Mammary epithelial cell (primary cell): ENCODE measurements at places on chromosomes 5 and 9.

GRCh38 chr5:159426694-159427093 lies 96.4 kb upstream of the IL12B start:
- DNase-seq = no peak

DNA sequence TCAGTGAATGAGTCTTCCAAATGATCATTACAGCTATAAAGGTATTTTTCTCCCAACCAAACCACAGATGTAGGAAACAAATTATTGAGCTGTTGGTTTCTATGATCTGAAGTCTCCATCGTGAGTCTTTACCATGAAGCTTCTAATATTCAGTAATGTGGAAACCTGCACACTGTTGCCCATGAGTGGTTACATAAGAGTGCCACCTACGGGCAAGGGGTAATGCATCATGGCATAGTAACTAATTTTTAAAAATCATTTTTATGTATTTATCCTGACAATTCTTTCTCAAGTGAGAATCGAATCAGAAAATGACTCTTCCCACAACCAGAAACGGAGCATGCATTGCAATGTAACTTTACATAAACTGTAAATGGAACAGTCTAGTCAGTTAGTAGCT lies 282.5 kb upstream of the SMARCA2 start:
- DNase-seq = no peak

GRCh38 chr5:176754376-176754973 lies 55.9 kb upstream of the UNC5A start:
- DNase-seq = peak; percentile 93

- no peak for DNase-seq
These were observed 42.0 kb downstream of the SUB1 start for GRCh38 chr5:32627219-32627870.

DNA sequence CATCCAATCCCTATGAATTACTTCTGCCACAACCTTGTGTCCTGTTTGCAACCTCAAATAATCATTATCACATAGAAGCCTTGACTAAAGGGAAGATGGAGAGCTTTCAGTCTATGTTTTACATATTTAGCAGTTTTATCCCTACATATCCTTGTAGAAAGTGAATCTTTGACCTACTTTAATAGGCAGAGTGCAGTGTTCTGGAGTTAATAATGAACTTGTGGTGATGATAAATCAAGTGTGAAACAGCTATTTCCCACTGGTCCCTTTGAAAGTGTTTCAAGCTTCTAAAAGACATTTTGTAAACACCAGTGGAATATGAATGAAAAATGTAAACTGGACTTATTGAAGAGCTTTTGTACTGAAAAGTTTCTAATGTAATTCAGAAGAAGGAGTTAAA lies 406.7 kb downstream of the GABRG2 start:
- DNase-seq = no peak

DNA sequence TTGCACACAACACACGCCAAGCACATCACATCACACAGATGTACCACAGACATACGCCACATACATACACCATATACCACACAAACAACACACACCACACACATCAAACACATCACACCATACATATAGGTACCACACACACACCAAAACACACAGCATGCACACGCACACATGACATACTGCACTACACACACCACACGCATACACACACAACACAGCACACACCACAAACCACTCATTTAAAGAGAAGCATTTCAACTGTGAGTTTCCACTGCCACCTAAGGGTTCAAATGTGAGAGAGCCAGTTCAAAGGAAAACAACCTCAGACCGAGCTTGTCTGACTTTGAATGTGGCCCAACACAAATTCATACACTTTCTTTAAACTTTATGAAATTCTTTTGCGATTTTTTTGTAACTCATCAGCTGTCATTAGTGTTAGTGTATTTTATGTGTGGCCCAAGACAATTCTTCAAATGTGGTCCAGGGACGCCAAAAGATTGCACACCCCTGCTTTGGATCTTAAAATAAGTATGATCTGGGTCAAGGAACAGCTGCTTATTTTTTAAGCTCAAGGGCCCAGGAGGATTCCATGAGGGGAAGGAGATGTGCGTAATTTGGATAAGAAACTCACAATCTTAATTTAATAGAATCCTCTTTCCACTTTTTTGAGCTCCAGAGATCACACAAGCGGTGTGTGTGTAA lies 494.6 kb downstream of the GADD45G start:
- DNase-seq = peak; percentile 25

DNA sequence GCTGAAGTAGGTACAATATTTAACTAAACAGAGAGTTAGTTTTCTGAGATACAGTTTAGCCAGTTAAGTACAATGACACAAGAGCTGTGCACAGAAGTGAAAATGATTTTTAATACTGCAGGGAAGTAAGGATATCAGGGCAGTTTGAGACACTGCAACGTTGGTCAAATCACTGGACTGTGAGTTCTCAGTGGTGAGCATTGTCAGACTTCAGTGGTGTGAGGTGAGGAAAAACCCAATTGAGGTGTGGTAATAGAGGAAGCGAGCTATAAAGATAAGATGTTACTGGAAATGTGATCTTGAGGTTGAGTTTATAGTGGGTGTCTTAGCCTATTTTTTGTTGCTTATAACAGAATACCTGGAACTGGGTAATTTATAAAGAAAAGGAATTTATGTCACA lies 12.8 kb upstream of the FBXL7 start:
- DNase-seq = no peak

- no peak for DNase-seq
These were observed 49.8 kb downstream of the TRPM3 start for GRCh38 chr9:71071633-71072032.

DNA sequence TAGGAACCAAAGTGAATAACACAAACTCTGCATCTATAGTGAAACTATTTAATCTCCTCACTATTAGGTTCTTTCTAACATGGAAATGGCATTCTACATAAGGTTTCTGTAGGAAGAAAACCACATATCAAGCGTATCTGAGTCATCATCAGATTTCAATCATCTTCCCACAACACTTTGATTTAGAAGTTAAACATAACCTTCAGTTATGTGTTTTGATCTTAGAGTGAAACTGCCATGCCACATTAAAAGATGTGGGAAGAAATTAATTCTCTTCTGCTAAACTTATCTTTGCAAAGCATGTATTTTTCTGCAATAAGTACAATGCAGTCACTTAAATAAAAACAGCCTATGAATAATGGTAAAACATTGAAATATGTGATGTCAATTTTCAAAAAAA lies 55.0 kb downstream of the MEF2C start:
- peak; percentile 5 for DNase-seq

GRCh38 chr9:105414947-105415661 lies 32.7 kb upstream of the FSD1L start:
- peak; percentile 22 for DNase-seq

- peak; percentile 72 for DNase-seq
These were observed 52.1 kb upstream of the FSTL4 start for GRCh38 chr5:133664422-133664821.

DNA sequence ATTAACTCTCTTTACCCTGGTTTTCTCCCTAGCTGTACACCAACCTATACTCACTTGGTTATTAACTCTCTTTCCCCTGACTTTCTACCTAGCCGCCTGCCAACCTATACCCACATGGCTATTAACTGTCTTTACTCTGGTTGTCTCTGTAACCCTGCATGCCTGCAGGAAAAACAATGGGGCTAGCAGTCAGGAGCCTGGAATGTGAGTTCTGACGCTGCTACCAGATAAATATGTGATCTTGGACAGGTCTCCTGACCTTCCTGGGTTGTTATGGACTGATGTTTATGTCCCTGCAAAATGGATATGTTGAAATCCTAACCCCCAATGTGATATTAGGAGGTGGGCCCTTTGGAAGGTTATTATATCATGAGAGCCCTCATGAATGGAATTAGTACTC lies 119.2 kb downstream of the SMARCA2 start:
- DNase-seq = no peak

GRCh38 chr5:64585646-64586045 lies 79.8 kb downstream of the RGS7BP start:
- no peak for DNase-seq

DNA sequence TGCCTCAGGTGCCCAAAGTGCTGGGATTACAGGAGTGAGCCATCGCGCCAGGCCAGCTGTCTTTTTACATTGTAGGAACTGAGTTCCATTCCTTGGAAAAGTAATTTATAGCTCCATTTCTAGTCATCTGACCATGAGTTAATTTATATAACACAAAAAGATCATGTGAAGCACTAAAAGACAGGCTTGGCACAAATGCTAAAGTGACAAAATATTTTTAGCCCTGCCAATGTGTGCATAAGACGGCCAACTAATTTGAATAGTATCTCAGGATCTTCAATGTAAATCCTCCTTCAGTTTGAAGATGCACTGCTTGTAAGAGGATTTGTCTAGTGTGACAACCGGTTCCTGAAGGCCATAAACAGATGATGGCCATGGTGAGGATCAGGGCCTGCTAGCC lies 49.1 kb downstream of the MTMR12 start:
- DNase-seq = no peak

DNA sequence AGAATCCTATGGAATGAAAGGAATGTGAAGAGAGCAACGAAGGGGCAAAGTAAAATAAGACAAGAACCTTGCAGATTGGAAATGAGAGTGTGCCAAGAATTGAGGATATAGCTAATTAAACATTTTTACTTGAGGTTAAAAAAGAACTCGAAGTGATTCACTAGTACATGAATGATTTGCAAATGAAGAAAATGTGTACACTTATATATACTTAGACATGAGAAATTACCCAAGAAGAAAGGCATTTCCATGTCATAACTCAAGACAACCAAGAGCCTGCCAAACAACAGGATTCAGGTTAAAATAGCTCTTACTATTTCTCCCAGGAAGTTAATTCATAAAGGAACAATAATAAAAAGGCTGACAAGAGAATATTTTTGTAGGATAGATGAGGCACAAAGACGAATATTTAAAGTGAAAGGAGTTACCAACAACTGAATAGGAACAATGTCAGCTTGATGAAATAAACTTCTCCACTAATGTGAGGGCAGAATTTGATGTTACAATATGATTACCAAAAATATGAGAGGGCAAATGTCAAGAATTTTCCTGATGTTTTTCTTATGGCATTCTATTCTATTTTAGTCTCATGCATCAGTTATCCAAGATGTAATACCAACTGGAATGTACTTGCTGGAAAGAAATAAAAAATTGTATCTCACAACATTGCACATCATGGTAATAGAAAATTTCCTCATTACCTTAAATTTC lies 18.9 kb upstream of the NPR3 start:
- DNase-seq = no peak

DNA sequence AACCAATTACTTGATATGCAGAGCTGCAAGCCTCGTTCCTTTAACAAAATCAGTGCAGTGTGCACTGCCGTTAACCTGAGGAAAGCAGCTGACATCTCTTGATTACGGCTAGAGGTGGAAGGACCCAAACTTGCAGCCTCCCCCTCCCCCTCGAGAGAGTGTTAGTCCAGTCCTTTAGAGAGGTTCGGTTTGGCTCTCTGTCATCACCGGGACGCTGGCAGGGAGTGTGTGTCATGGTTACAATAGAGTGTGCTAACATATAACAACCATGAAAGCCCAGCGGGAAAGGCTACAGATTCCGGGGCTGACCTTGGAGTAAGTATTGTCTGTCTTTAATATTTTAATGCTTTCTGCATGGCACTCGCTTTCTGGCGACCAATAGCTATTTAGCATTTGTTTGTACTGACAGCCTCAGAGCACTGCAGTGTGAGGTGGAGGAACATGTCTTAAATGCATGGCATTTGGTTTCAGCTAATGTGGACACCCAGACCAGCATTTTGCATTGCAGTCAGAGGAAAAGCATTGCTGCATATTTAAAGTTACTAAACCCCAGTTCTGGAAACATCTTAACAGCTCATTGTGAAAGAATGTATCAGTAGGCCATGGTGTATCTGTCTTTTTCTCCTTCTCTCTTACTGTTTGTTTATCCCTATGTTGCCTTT lies 237.5 kb downstream of the CD180 start:
- peak; percentile 45 for DNase-seq

- no peak for DNase-seq
These were observed 40.7 kb upstream of the ADAMTS2 start for GRCh38 chr5:179385914-179386313.

- DNase-seq = no peak
These were observed 276.5 kb downstream of the SLIT3 start for GRCh38 chr5:169024421-169024820.

- no peak for DNase-seq
These were observed 48.1 kb downstream of the EBF1 start for GRCh38 chr5:159051421-159052282.

DNA sequence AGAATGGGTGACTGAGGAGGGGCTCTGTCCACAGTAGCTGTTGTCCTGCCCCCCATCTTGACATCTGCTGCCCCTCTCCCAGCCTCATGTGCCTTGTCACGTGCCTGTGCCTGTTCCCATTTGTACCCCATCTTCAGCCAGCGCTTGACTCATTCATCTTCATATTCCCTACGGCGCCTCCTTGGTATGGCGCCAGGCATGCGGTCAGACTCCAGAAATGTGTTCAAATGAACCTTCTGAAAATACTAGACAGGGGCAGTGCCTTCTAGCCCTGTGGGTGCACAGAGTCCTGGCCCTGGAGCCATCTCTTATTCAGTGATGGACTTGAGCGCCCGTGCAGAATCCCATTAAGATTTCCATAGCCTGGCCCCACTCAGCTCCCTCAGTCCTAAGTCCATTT lies 46.2 kb downstream of the CFAP77 start:
- DNase-seq = peak; percentile 43

DNA sequence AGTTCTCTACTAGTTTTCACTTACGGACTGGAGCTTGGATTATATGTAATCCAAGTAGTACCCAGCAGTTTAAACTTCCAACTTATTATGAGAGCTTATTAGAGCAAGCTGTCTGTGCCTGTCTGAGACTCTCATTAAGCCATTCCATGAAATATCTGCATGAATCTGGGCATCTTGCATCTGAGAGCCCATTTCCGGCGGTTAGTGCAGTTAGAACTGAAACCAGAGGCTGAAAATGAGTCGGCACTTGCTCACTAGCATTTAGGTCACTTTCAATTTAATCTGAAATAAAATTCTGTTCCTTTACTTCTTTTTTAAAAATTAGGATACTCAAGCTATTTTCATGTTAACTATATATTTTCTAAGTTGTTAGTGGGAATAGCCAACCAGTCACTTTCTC lies 102.2 kb downstream of the MEGF10 start:
- DNase-seq = no peak

- no peak for DNase-seq
These were observed 171.2 kb downstream of the TSSK1B start for GRCh38 chr5:113263545-113263944.

DNA sequence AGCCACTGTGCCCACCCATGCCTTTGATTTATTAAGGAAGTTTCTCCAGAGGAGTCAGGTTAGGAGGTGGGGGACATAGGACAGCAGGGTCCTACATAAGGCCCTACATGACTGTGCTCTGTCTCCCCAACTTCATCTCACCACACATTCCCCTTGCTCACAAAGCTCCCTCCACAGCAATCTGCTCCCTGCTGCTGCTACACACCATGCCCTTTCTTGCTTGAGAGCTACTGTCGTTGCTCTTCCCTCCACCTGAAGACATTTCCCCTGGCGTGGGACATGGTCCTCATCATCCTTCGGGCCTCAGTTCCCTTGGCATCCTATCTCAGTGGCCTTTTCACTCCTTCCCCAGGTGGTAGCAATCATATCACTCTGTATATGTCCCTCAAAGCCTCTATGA lies 75.9 kb upstream of the DAPK1 start:
- DNase-seq = no peak

GRCh38 chr5:6572086-6572824 lies 60.6 kb downstream of the NSUN2 start:
- DNase-seq = no peak

- DNase-seq = peak; percentile 89
These were observed 66.6 kb upstream of the STXBP1 start for GRCh38 chr9:127545196-127546124.
